MCF 10A (cell line): ENCODE measurements at places on chromosomes 6 and 20. TPM values are rescaled to one million over a fixed set of nuclear protein-coding genes. Genes with fewer than 3 reads are reported as not detected.

DNA sequence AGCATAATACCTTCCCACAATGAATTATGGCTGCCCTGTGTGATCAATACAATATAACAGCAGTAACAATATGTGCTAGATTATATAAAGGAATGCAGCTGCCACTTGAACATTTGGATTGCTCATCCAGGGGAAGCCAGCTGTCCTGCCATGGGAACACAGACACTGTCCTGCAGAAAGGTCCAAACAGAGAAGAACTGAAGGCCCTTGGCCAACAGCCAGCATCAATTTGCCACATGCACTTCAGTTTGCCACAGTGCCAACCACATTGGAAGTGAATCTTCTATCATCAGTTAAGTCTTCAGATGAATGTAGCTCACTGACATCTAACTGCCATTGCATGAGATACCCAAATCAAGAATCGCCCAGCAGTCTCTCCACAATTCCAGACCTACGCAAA, 332.4 kb downstream of the PRKN start:
- no peaks in the 10 kb centered on the region for H3K4me1 ChIP-seq
- no peak overlapping the region for H3K27ac ChIP-seq
- no peak overlapping the region for H3K4me3 ChIP-seq
- H3K27me3 ChIP-seq: no peaks in the 10 kb centered on the region
- no peaks in the 10 kb centered on the region for H3K36me3 ChIP-seq

DNA sequence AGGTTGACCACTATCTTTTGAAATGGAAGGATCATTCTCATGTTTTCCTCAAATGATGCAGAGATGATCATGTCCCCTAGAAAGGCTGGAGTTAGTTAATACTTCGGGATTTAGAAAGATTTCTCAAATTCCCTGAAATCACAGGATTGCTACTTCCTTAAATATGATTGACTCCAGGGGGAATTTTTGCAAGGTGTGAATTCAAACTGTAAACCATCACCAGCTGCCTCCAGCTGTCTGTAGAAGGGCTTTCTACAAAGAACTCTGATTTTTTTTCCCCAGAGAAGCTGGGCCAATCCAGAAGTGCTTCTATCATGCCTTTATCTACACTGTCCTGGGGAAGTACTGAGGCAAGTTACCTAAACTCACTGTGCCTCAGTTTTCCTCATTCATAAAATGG, 114.5 kb downstream of the EDN1 start:
- peaks cover 9% of the 10 kb centered on the region for H3K4me1 ChIP-seq
- DNase-seq: no peak
- no peaks in the 10 kb centered on the region for H3K36me3 ChIP-seq
- H3K27me3 ChIP-seq: no peaks in the 10 kb centered on the region
- H3K4me3 ChIP-seq: no peak overlapping the region
- no peak overlapping the region for H3K27ac ChIP-seq

DNA sequence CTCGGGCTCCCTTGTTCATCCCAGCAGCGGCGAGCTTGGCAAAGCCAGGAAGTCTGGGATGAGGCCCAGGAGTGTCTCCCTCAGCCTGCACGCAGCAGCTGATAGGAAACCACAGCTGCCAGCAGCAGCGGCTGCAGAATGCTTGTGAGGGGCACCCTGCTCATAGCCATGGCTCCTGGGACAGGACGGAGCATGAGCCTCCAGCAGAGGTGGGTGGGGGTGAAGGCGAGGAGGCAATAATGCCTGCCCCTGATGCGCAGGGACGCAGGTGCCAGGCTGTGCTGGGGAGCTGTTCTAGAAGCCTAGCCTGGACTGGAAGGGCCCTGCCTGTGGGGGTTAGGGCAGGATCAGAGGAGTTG, 157.9 kb downstream of the CD83 start:
- DNase-seq: no peak
- peaks cover 40% of the 10 kb centered on the region for H3K4me1 ChIP-seq
- no peak overlapping the region for H3K27ac ChIP-seq
- no peak overlapping the region for H3K4me3 ChIP-seq

DNA sequence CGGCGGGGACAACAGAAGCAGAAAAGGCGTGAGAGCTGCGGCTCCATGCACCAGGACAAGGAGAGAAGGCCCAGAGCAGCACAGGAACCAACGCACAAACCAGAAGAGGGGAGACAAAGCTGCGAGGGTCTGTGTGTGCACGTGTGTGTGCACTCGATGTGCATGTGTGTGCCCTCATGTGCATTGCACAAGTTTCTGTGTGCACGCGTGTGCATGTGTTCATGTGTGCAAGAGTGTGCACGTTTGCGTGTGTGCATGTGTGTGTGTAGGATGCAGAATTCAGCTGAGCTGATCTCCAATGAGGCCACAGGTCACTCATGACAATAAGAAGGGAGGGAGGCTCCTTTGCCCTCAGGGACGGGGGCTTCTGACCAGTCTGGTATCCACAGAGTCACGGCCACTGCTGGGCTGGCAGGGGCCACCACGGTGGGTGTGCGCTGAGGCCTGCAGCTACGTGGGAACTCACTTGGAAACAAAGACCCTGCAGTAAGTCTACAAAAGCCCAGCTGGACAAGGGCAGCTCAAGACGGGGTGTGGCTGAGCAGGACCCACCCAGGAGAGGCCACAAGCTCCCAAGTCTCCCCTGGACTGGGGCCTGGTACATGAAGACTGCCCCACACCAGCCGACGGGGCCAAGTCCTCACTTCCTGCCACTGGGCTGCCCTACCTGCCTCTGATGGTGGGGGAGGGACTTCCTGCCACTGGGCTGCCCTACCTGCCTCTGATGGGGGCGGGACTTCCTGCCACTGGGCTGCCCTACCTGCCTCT, 48.1 kb upstream of the CHRNA4 start:
- H3K36me3 ChIP-seq: no peaks in the 10 kb centered on the region
- peaks cover 16% of the 10 kb centered on the region for H3K27me3 ChIP-seq
- H3K27ac ChIP-seq: no peak overlapping the region
- no peak overlapping the region for H3K4me3 ChIP-seq
- H3K4me1 ChIP-seq: no peaks in the 10 kb centered on the region

GRCh38 chr6:117557951-117558350, 44.4 kb downstream of the GOPC start:
- peaks cover 55% of the 10 kb centered on the region for H3K36me3 ChIP-seq
- H3K27ac ChIP-seq: no peak overlapping the region
- H3K4me3 ChIP-seq: no peak overlapping the region
- H3K4me1 ChIP-seq: peaks cover 22% of the 10 kb centered on the region

DNA sequence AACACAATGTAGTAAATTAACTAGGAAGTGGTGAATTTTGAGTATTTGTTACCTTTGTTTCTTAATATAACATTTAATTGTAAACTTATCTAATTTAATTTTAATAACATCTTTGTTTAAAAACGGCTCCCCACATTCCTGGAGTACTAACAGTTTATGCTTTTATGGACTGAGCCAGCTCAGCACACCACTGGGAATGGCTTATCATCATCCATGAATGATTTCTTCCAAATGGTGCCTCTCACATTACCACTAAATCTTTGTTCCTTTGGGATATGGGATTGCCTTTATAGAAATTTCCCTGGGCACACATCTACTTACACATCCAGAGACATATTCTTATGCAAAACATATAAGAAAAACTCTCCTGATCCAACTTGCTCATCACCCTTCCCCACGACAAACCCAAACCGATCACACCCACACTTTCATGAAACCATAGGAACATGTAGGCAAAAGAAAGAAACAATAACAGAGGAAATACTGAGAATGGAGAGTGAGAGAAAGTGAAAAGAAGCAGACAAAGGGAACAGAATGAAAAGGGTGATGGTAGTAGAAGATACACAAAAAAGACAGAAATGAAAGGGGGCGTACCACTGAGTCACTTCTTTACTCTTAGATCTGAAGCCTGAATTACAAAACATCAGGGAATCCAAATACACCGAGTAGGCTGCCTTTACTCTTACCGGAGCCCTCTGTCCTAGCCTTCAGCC, 58.5 kb upstream of the KCNK16 start:
- H3K4me1 ChIP-seq: peaks cover 5% of the 10 kb centered on the region
- H3K36me3 ChIP-seq: no peaks in the 10 kb centered on the region
- H3K27me3 ChIP-seq: no peaks in the 10 kb centered on the region
- no peak for DNase-seq

DNA sequence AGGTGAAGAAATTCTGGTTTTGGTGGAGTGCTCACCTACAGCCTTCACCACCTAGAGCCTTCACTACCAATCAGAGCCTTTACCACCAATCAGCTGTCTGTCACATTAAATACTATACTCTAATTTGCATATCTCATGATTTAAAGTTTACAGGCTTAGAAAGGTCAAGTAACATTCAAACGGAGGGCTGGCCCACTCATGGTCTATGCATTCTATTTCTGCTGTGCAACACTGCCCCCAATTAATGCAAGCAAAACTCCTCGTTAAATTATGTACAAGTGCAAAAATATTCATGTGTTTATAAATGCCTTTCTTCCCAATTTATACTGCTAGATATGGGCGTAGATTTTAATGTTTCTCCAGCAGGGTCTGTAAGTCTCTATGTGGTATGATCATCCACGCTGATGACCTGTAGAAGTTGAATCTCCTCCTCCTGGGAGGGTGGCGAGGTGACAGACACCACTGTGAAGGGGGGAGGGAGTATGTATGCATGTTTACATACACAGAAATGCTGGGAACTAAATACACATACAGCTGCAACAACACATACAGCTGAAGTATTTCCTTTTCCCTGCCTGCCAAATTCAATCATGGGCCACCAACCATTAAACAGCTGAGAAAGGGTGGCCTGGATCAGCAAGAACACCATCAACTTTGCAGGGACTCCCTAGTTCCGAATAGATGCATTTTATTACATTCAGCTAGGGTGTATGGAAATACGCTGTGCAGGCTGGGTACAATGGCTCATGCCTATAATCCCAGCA, 13.1 kb downstream of the RRAGD start:
- no peak overlapping the region for H3K4me3 ChIP-seq
- H3K36me3 ChIP-seq: no peaks in the 10 kb centered on the region
- no peak for DNase-seq
- no peaks in the 10 kb centered on the region for H3K4me1 ChIP-seq

OVOL2 gene
- 2.0 and 2.1 TPM in 2 replicates for total RNA-seq

GNAS-AS1 gene
- 1.6 and 2.2 TPM in 2 replicates for total RNA-seq

BTBD3 gene
- 21.6 and 21.8 TPM in 2 replicates for total RNA-seq

PDYN gene
- total RNA-seq: not detected in 2 replicates
